Suppressor macrophage (primary cell): ENCODE measurements at places on chromosomes 11 and 22.
A peak's percentile ranks its signal among the peaks of the same experiment; 100 is the strongest.

DNA sequence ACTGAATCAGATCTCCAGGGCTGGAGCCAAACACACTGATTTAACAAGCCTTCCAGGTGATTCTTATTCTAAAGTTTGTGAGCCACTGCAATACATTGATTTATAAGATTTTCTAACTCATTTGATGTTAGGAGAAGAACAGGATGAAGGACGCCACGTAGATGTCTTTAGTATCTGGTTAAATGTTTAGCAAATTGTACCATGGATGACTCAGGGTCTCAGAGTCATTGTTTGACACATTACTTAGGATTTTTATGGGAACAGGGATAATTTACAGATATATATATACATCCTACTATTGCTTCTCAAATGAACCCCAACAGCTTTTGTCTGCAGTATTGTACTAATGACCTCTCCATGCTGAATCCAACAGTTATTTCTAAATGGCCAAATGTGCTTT lies 143.1 kb upstream of the DDI1 start:
- DNase-seq, result no peak

GRCh38 chr11:83355391-83355790 lies 69.2 kb upstream of the CCDC90B start:
- DNase-seq, result no peak

GRCh38 chr22:38401336-38402084 lies 53.5 kb downstream of the KCNJ4 start:
- DNase-seq, result no peak

GRCh38 chr22:29821291-29822016 lies 16.6 kb downstream of the ASCC2 start:
- DNase-seq, result peak; percentile 98

DNA sequence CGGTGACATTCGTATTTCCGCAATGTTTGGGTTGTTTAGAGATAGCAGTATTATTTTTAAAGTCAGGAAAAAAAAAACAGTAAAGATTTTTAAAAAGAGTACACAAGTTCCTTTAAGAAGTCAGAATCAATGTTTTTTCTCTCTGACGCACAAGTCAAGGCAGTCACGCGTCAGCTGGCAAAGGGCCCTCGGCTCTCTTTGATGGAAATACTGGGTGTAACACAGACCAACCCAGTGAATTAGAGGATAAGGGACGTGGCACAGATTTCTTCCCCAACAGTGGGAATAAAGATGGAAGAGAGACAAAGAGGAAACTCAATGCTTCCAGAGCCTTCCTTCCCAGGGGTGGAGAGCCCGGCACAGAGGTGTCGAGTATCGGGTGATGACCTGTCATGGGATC lies 13.4 kb downstream of the ASCC2 start:
- no peak for DNase-seq

DNA sequence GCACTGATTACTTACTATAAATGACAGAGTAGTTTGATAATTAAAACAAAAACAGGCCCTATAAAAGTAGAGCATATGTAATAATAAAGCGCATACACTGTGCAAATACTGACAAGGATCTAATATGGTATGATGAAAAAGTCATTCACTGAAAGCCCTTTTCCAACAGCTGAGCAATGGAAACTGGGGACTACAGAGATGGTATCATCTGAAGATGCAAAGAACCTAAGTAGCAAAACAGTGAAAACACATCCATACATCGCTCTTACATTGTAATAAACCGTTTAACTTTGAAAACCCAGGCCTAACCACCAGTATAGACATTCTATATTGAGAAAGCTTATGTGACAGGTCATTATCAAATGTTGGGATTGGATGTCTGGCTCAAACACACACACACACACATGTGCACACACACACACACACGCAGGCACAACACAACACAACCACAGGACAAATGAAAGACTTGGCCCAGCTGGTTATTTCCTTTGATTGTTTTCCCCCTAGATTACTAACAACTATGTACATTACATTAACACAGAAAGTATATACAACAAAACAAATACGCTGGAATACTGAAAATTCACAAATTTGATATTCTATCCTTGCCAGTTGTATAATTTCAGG lies 119.5 kb downstream of the APOL5 start:
- no peak for DNase-seq

DNA sequence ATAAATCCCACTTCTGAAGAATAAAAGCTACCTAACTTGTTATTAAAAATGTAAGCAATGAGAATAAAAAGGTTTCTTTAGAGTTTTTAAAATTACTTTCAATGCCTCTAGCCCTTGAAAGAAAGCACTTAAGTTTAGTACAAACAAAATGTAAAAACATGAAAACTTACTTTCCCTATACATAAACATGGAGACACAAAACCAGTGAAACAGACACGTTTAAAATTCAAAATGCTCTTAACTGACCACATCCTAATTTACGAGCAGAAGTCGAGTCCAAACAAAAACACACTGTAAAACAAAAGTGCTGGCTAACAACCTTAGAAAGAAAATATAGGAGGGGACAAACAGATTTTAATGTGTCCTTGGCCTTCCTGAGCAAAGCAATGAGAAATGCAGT lies 36.6 kb downstream of the TCF20 start:
- no peak for DNase-seq

DNA sequence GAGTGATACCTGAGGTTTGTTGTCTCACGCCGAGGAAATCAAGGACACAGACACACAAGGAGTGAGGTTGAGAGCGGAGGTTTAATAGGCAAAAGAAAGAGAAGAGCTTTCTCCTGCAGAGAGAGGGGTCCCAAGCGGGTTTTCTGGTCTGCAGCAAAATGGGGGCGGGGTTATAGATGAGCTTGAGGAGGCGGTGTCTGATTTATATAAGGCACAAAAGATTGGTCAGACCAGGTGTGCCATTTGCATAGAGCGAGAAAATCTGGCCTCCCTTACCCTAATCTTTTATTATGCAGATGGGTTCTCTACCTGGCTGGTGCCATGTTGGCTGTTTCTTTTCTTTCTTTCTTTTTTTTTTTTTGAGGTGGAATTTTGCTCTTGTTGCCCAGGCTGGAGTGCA lies 11.8 kb downstream of the C11orf96 start:
- no peak for DNase-seq

DNA sequence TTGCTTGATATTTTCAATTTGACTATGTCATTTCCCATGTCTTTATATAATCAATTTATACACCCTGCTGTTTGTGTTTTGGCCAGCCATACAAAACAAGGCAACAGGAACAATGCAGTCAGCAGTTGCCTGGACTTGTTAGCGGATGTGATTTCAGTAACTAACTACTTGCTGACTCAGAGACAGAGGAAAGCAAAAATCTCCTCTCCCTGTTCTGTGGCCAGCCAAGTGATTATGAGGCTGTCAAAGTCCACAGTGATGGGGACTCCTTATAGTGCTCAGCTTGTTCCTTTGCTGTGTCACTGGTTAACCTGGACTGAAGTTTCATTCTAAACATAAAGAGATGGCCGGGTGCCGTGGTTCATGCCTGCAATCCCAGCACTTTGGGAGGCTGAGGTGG lies 32.6 kb upstream of the APLP2 start:
- peak; percentile 77 for DNase-seq

DNA sequence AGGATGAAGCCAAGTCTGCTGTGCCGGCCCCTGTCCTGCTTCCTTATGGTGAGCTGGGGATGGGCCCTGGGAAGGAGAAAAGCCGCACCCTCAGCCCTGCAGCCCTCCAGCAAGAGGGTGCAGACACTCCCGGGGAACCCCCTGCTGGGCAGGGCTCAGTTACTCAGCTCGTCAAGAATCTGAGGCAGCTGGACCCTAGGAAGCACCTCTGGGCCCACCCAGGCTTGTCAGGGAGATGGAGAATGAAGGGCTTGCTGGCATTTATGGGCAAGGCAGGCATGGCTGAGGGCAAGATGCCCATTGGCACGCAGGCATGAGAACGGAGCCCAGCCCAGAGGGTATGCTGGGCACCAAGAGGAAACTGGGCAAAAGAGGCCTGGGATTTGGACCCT lies 12.9 kb downstream of the RELT start:
- DNase-seq, result no peak

DNA sequence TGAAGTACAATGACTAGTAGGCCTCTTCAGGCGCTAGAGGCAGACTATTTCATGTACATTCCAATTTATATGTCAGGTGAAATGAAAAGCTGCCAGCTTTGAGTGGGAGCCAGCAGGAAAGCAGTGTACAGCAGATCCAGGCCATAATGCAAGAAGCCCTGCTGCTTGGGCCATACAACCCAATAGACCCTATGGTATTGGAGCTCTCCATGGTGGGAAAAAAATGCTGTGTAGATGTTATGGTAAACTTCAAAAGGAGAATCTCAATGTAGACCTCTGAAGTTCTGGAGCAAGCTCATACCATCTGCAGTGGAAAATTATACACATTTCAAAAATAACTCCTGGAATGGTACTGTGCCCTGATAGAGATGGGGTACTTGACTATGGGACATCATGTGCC lies 71.5 kb upstream of the CD82 start:
- no peak for DNase-seq

DNA sequence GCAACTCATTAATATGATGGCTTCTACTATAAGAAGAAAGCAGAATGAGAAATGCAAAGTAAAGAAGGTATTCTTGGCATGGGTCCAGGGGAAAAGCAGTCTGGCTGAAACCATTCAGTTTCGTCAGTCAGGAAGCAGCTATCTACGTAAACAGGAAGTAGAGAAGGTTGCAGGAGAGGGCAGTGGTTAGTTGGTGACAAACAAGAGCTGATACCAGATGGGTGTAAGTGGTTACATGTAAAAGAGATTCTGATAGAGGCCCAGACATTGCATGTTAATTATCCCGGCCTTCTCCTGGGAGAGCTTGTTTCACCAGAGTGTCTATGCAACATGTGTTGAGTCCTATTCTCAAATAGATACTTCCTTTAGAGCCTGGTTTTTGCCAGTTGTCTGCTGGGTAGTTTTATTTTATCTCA lies 58.4 kb upstream of the PSMA1 start:
- DNase-seq, result peak; percentile 86

DNA sequence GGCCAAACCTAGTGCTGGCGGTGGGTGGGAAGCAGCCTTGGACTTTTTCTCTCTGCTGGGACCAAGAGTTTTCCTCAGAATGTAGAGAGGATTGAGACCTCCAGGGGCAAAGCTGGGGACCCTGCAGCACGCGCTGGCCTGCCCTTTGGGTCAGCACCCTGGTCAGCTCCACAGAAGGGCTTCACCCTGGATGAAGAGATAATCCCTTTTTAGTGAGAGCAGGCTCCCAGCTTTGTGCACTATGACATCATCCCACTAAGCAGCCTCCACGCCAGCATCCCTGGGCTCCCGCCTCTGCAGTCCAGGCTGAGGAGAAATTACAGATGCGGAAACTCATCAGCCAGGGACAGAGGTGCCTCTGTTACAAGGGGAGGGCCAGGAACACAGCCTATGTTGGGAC lies 23.5 kb downstream of the DRICH1 start:
- peak; percentile 12 for DNase-seq

GRCh38 chr11:130623670-130624668 lies 175.5 kb downstream of the ADAMTS15 start:
- no peak for DNase-seq

DNA sequence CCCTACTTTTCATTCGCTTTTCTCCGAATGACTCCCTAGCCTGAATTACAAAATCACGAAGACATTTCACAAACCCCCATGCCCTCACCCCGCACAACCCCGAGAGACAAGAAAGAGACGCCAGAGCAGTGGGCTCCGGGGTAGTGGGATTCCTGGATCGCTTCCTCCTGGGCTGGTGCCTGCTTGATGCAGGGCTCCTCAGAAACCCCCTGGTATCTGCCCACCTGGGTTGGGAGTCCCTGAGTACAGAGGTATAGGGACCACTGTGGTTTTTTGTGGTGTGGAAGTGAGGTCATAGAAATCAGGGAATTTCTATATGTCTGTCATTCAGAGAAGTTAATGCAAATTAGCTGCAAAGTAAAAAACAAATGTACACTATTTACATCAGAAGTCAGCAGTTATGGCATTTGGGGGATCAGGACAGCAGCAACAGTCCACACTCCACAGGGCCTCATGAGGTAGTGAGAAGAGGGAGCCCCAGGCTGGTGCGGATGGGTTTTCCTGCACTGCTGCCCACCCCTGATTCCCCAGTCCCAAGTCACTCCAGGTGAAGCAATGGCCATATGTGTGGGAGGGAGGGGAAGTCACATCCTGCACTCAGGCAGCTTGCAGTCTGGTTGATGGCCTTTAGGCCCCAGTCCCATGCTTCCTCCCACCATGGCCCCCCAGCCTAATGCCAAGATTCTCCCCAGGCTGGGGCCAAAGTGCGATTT lies 39.6 kb downstream of the BUD13 start:
- no peak for DNase-seq

GRCh38 chr11:3972431-3972830 lies 117.0 kb downstream of the STIM1 start:
- no peak for DNase-seq

DNA sequence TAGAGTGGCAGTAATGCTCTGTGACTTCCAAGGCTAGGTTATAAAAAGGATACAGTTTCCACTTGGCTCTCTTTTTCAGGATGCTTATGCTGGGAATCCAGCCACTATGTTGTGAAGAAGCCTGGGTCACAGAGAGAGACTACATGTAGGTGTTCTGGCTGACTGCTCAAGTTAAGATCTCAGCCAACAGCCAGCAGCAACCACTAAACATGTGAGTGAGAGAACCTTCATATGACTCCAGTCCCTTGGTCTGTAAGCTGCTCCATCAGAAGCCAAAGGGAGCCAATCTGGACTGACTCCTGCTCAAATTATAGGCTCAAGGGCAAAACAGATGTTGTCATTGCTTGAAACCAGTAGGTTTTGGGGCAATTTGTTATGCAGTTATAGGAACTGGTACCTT lies 162.7 kb downstream of the MAML2 start:
- DNase-seq, result no peak

- DNase-seq, result no peak
Observed at GRCh38 chr11:95442531-95443050, 211.6 kb upstream of the SESN3 start.

GRCh38 chr22:37020192-37020479 lies 594 bp downstream of the MPST start:
- peak; percentile 44 for DNase-seq

DNA sequence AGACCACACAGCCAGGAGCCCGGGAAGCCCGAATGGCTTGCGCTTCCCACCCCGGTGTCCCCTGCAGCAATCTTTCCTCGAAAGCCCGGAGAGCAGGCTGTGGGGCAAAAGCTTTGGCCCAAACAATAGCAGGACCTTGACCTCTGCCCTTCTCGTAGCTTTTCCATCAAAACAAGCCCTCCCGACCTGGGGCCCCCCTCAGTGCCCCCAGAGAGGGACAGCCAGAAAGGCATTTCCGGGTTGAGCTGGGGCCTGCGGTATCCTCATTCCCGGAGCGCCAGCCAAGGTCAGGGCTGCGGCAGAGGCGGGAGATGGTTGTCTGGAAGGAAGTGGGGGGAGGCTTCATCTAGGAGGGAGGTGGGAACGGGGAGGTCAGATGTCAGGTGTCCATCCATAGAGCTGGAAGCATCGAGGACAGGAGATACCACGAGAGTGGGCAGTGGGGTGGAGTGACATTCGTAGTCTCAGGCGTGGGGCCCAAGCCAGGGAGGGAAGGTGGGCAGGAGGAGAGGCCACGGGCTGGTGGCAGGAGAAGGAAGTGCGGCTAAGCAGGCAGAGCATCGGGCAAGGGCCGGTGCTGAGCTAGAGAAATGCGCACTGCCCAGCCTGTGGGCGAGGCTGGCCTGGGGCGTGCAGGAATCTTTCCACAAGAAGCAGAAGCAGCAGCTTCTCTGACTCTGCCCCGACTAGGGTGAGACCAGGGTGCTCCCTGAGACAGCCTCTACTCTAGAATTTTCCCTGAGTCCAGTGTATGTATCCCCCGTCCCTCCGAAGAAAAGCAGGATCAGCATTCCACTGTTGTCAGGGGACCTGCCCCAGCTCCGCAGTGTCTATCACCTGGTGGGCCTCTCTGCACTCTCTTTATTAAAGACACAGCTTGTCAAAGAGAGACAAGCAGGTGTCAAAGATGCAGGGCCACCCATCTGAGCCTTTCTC lies 14.3 kb downstream of the PDGFB start:
- peak; percentile 83 for DNase-seq
